ENCODE measurements at places on chromosomes 3 and 15.

DNA sequence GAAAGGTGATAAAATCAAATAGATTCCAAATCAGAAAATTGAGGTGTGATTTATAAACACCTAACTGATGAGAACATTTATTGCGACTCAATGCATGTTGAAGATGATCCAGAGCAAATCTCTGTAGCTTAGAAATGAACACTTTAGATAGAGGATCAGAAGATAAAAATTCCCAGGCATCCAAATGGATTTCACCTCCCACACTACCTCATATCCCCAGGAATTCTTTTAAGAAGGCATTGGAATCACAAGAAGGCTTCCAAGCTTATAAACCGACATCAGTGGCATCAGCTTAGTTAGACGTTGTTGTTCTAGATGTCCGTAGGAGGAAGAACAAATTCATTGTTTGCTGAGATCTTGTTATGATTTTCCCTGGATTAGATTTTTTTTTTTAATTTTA, 154.4 kb downstream of the EBLN2 start:
- no peak for DNase-seq

GRCh38 chr3:73401059-73401458, 223.7 kb downstream of the PDZRN3 start:
- no peak for DNase-seq

GRCh38 chr3:32374788-32375595, 16.7 kb upstream of the CMTM7 start:
- peak; percentile 41 for DNase-seq

DNA sequence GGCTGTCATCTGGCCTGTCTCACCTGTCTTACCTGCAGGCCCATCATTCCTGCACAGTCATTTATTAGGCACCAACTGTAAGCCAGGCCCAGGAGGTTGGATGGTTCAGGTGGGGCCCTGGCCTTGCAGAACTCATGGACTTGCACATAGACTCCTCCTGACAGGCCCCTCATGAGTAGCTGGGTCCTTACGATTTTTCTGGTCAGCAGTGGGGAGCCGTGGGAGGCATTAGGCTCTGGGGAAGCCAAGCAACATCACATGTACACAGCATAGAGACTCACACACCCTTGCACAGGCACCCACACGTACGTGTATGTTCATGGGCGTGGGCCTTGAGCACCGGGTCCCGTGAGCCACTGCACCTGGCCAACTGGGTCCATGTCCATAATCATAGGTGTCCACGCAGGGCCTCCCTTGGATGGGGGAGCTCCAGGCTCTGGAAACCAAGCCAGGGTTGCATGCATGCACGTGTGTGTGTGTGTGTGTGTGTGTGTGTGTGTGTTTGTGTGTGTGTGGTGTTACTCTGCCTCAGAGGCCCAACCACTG, 20.3 kb downstream of the CISH start:
- peak; percentile 34 for DNase-seq

DNA sequence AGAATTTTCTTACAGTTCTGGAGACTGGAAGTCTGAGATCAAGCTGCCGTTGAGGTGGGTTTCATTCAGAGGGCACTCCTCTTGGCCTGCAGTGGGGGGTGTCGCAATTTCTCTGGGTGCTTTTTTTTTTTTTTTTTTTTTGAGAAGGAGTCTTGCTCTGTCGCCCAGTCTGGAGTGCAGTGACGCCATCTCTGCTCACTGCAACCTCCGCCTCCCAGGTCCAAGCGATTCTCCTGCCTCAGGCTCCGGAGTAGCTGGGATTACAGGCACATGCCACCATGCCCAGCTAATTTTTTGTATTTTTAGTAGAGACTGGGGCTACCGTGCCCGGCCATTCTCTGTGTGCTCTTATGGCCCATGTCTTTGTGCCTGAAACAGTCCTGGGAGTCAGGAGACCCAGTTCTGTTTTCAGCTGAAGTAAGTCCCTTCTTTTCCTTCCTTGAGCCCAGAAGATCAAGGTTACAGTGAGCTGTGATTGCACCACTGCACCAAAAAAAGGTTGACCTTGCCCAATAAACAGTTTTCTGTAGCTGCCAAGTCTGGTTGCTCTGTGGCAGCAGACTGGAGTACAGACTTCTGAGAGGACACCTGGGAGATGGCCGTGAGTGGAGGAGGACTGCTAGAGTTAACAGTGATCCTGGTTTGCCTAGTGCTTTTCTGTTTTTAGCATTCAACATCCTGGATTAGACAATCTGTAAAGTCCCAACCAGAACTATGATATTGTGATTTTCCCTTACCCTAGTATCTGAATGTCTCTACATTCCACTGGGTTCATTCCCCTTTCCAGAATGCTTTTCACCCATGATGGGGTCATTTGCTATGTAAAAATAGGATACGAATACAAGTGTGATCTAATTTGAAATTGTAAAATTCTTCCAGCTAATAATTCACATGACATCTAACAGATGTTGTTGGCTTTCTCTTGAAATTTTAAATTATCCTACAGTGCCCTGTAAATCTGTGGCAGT, 76.6 kb upstream of the RNF7 start:
- DNase-seq = no peak

- no peak for DNase-seq
Observed at GRCh38 chr3:190210608-190211007, 89.9 kb upstream of the P3H2 start.

- no peak for DNase-seq
Observed at GRCh38 chr3:150384296-150385212, 23.5 kb upstream of the TSC22D2 start.

GRCh38 chr15:44034334-44034733, 160.7 kb downstream of the FRMD5 start:
- DNase-seq = no peak

GRCh38 chr3:133709139-133709750, 36.9 kb upstream of the TF start:
- no peak for DNase-seq

GRCh38 chr15:61227950-61228936, 859 bp downstream of the RORA start:
- no peak for DNase-seq

DNA sequence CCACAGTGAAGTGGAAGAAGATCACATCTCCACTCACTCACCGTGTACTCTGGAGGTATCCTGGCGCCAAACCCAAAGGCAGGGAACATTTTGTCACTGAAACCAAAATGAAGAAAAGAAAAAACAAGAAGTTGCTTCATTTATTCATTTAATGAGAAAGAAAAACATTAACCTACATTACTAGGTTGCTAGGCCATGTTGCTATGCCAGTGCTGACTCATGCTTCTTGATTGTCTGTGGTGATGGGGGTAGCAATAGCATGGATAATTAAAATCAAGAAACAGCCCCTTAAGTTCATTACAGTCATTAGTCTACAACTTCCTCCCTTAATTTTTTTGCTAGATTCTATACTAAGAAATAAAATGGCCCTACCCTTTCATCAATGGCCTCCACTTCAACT, 52.7 kb upstream of the MRPL3 start:
- DNase-seq = no peak

- DNase-seq = no peak
Observed at GRCh38 chr3:99845331-99845730, 27.7 kb downstream of the CMSS1 start.

DNA sequence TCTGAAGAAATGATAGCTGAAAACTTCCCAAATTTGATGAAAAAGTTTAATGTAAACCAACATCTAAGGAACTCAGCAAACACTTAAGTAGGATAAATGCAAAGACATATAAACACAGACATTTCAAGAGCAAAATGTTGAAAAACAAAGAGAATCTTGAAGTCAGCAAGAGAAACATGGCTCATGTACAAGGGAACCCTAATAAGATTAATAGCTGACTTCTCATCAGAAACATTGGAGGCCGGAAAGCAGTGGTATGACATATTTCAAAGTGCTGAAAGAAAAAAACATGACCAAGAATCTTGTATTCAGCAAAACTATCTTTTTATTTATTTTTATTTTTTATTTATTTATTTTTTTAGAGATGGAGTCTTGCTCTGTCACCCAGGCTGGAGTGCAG, 10.6 kb upstream of the PRKCI start:
- no peak for DNase-seq

DNA sequence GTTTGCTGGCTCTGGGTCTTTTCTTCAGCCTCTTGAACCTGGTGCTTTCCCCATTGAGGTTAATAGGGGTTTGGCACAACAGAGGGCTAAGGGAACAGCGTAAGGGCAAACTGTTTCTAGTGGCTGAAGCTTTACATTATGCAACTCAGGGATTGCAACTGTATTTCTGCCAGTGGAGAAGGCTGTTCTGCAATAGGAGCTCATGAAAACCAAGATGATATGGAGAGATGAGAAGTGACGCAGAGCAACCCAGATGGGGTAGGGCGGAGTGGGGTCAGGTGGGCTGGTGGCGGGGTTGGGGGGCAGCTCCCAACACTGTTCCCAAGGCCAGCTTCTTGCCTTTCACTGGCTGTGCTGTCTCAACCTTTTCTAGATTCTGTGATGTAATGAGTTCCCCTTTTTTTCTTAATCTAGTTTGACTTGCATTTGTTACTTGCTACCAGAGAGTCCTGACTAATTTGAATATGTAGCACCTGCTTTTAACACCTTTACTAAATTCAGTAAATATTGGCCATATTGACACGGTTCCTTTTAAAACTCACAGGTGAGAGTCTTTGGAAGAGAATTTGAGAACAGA, 7.2 kb downstream of the GXYLT2 start:
- no peak for DNase-seq

- no peak for DNase-seq
Observed at GRCh38 chr15:47887241-47887800, 170.0 kb downstream of the SEMA6D start.

DNA sequence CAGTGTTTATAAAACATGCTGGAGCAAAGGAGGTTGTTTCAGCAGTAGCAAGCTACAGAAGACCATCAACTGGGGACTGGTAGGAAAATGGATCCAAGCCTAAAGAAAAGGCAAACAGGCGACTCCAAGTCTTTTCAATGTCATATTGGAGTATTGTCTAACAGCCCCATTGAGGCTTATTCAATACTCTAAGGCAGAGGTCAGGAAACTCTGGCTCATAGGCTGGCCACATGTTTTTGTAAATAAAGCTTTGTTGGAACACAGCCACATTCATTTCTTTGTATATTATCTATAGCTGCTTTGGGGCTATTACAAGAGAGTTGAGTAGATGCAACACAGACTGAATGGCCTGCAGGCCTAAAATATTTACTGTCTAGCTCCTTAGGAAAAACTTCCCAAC, 77.5 kb downstream of the RPL22L1 start:
- DNase-seq = no peak

DNA sequence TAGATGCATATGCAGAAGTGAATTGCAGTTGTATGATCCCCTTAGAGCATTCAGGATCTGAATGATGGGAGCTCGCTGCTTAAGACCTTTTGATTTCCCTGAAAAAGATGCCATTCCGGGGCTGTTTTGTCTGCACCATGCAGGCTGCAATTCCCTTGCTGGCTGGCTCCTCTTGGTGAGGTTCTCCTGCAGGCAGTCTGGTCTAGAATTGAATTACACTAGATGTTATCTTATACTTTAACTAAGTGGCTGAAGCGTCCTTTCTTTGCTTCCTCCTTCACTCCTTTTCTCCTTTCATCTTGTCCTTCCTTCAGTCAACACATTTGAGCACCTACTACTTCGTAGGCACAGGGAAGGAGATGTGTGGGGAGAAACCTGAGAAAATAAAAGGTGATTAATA, 18.6 kb upstream of the MYZAP start:
- DNase-seq = no peak

DNA sequence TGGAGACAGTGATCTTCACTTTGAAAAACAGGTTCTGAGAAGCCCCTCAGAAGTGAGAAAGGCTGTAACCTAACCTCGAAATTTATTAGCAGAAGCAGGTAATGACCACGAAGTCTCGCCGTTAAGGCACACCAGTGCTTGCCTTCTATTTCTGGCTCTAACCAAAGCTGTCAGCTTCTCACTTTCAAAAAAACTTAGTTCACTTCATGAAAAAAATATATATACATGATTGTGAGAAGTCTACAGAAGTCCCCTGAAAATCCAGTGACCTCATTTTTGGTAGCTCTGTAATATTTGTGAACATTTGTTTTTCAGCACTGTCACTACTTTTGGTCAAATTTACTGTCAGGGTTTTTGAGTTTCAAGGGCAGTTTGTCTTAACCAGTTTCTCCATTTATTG, 19.1 kb upstream of the AKAP13 start:
- no peak for DNase-seq

DNA sequence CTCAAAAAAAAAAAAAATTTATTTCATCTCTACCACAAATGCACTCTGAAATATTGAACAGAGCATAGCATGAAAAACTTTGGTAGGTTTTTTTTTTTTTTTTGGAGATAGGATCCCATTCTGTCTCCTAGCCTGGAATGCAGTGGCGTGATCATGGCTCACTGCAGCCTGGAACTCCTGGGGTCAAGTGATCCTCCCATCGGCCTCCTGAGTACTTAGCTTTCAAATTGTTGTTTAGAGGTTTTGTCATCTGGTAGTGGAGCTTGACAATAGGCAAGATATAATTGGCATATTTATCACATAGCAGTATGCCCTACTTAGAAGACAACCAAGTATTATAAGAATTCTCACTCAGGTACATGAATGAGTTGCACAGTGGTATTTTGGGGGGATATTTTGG, 234.2 kb upstream of the ST8SIA2 start:
- no peak for DNase-seq

DNA sequence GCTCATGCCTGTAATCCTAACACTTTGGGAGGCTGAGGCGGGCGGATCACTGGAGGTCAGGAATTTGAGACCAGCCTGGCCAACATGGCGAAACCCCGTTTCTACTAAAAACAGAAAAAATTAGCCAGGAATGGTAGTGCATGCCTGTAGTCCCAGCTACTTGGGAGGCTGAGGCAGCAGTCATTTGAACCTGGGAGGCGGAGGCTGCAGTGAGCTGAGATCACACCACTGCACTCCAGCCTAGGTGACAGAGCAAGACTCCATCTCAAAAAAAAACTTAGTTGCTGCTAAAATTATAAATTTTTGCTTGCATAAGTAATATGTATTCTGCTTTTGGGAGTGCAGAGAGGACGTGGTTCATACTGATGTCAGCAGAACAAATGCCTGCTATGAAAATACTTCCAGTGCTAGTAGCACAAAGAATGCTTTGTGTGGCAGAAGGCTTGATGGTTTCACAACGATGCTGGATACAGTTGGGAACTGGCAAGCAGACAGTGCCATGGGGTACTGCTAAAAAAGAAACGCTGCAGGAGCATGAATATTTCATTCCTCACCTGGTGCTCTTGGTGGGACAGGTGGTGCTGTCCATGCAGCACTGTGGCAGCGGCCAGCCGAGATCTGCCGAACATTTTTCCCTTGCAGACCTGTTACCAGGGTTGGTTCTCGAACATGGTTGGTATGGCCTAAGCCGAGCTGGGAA, 31.1 kb downstream of the FBXL22 start:
- DNase-seq = no peak

- no peak for DNase-seq
Observed at GRCh38 chr3:31882895-31883294, 98.2 kb downstream of the OSBPL10 start.

GRCh38 chr15:50028326-50028725, 90.7 kb downstream of the ATP8B4 start:
- no peak for DNase-seq

GRCh38 chr3:177538750-177539730, 341.8 kb upstream of the TBL1XR1 start:
- no peak for DNase-seq
